ENCODE measurements at places on chromosomes 13 and 19. TPM values are rescaled to one million over a fixed set of nuclear protein-coding genes. Genes with fewer than 3 reads are reported as not detected.

RYR1 gene
- total RNA-seq = 5.0 TPM

ADAMTSL5 gene
- total RNA-seq = 6.0 TPM

MRPL34 gene
- total RNA-seq = 100 TPM

TRPM4 gene
- total RNA-seq = 0.23 TPM

KLK11 gene
- total RNA-seq = not detected

MIA gene
- total RNA-seq = not detected

ZSCAN1 gene
- not detected for total RNA-seq

Data from activated naive CD4-positive, alpha-beta T cell treated with anti-CD3 and anti-CD28 coated beads, Interleukin-2, amount 50 U/mL, for 72 hours (primary cell).